ENCODE measurements at places on chromosomes 4 and X.
A peak's percentile ranks its signal among the peaks of the same experiment; 100 is the strongest.

- DNase-seq: no peak
Observed at GRCh38 chr4:158859661-158860060, 90.8 kb downstream of the FNIP2 start.

DNA sequence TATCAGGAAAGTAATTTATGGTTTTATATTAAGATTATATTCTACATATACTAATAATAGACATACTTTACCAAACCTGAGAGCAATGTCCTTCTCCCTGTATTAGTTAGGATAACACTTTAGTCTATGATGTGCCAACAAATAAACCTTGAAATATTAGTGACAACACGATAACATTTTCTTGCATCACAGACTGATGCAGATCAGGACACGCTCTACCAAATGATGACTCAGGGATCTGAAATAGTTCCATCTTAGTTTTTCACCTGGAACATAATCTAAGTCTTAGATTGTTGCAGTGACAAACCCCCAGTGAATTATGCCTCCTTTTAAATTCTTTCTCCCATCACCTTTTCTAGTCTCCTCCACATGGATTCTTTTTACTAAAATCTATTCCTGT, 214.2 kb downstream of the CLCN4 start:
- no peak for DNase-seq

- DNase-seq: no peak
Observed at GRCh38 chrX:115694028-115694427, 133.1 kb downstream of the PLS3 start.

- DNase-seq: no peak
Observed at GRCh38 chrX:39896951-39897740, 200.6 kb downstream of the BCOR start.

- no peak for DNase-seq
Observed at GRCh38 chr4:6926081-6926480, 16.5 kb downstream of the TBC1D14 start.

- no peak for DNase-seq
Observed at GRCh38 chr4:84875636-84876371, 90.7 kb downstream of the WDFY3 start.

- no peak for DNase-seq
Observed at GRCh38 chr4:7754565-7755262, 184.9 kb downstream of the AFAP1 start.

DNA sequence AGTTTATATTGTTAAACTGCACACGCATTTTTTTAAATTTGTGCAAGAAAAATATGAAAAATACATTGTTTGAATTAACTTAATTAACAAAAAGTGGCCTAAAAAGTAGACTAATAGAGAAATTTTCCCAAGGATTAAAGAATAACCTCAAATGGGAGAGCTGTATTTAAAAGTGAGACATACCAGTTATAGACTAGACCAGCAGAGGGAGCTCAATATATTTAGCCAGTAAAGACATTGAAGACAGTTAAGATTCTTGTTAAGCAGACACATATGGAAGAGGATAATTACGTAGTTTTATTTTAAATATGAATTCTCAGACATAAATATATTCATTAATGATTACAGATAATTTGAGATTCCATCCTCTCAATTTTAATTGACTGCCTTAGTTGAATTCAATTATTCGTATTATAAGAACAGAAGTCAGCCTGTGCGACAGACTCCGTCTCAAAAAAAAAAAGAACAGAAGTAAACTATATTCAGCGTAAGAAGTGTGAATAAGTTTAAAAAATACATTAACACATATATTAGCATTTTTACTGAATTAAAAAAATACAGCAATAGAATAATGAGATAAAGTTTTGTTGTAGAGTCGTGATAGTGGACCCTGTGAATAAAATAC, 64.8 kb downstream of the GLRA3 start:
- DNase-seq: no peak

DNA sequence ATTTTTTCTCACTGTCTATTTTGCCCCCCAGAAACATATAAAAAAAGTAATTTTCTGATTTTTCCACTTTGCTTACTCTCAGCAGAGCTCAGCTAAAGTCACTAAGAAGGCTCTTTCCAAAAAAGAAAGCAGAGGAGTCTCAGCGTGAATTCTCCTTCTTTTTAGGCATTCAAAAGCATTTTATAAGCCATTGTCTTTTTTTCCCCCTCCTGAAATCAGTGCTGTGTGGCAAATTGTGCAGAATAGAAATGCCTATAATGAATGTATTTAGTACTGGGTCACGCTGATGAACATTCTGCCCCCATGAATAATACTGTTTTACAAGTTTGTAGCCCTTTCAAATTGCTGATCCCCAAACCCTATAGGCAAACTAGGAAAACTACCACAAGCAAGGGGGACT, 1.6 kb upstream of the PCDH18 start:
- no peak for DNase-seq

DNA sequence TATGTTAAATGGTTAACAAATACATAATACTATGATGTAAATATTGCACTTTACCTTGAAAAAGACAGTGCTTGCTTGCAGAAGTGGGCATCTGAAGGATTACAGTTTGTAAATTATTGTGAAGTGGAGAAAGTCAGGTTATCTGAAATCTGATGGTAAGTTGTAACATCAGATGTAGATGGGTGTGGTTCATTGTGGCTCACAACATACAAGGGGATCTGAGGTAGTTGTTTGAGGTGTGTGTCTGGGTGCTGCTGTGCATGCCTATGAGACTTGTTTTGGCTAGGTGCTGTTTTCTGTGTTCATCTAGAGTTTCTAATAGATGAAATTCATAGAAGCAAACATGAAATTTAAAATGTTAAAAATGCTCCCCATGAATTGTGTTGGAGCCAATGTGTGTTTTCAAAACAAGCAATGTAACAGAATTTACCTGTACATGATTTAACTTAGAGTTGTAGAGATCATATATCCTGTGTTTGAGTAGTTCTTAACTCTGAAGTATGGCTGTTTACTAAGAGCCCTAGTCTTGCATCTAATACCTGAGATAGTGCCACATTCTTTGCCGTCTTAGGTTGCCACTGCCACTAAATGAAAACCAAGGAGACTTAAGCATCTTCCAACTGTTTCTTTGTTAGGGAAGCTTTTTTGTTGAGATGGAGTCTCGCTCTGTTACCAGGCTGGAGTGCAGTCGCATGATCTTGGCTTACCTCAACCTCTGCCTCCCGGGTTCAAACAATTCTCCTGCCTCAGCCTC, 11.9 kb upstream of the NDUFC1 start:
- DNase-seq: no peak

- DNase-seq: no peak
Observed at GRCh38 chr4:111849746-111850284, 295.4 kb upstream of the FAM241A start.

DNA sequence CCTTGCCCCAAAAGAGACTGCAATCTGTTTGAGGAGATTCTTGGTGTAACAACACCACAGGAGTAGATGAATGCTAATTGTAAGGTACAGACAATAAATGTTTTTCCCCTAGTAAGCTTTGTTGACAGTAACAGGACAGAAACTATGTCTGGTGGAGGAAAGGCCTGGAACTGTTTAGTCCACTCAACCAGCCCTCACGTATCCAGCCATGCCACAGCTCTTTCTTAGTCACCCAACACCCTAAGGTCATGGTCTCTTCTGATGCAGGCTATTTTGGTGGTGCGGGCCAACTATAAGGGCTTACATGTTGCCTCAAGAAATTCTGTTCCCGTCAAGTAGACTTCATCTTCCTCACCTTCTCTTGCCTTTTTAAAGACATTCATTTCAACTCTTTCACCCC, 75.9 kb upstream of the GAB1 start:
- DNase-seq: no peak

DNA sequence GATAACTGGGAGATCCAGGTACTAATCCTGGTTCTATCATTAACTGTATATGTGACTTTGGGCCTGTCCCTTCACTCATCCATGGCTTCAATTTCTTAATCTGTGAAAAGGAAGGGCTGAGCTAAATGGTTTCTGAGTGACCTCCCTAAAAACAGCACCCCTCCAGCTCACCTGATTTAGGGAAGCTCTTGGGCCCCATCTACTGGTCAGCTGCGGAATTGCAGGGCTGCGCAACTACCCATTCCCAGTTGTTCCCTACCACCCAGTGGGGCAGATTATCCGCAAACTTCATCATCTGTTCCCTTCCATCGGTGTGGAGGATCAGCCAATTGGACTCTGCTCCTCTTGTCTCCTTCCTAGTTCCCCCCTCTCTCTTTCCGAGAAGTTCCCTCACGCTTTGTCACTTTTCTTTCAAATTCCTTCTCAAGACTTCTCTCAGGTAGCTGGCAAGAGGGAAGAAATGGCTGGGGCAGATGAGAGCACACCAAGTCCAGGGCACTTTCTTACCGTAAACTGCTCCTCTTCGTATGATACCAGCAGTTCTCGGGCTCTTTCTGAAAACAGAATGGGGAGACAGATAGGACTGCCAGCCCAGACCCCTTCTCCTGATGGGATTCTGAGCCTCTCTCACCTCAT, 5.8 kb downstream of the LAS1L start:
- peak; percentile 16 for DNase-seq

GRCh38 chr4:35912174-35912573, 332.1 kb downstream of the ARAP2 start:
- no peak for DNase-seq

DNA sequence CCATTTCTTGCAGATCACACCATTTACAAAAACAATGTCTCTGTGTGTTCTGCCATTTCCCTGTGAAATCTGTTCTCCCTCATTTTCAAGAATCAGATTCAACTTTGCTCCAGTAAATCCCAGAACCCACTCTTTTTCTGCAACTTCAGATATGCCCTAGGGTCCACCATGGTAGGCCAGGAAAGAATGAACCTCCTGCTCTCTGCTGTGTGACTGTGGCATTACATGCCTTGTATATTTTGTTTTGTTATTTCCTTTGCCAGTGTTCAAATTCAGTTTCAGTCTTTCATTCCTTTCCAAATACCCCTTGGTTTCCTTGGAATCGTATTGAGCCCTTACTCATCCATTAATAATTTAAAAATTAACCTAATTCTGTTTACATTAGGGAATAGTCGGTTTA, 290.2 kb upstream of the VCX start:
- no peak for DNase-seq

- no peak for DNase-seq
Observed at GRCh38 chr4:181331214-181331613, 912.0 kb upstream of the TENM3 start.

- DNase-seq: no peak
Observed at GRCh38 chrX:39946822-39947221, 150.9 kb downstream of the BCOR start.

GRCh38 chrX:13932416-13932815, 97.3 kb downstream of the GEMIN8 start:
- DNase-seq: no peak

DNA sequence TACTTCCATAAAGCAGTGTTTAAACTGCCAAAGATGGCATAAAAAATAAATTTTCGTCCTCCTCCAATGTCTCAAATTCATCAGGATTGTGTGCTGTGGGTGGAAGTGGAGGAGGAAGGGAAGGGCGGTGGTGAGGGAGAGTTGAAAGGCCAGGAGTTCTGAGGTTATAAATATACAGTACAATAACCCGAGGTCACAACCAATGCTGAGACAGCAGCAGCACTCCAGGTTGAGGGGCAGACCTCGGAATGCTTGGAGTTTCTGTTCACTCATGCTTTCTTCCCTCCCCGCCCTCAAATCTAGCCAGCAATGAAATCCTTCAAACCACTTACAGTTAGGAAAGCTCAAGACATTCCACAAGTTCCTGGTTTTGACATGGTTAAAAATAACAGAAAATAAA, 134.0 kb upstream of the SMAD1 start:
- no peak for DNase-seq

DNA sequence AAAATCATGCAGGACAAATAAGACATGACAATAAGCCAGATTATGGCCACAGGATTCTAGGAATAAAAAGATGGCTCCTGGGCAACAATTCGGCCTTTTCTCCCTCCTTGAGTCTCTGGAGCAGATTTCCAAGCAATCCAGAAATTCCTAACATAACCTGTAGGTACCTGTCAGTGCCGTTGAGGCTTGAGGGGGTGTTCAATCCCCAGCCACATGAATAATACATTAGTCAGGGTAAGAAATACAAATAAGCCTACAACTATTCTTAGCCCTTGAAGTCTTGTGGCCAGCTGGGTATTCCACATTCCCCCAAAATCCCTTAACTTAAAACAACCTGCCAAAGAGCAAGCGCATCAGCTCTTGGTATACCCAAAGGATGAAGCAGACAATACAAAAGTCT, 9.7 kb downstream of the CXorf38 start:
- no peak for DNase-seq

GRCh38 chr4:186347743-186348142, 81.8 kb downstream of the F11 start:
- DNase-seq: no peak

DNA sequence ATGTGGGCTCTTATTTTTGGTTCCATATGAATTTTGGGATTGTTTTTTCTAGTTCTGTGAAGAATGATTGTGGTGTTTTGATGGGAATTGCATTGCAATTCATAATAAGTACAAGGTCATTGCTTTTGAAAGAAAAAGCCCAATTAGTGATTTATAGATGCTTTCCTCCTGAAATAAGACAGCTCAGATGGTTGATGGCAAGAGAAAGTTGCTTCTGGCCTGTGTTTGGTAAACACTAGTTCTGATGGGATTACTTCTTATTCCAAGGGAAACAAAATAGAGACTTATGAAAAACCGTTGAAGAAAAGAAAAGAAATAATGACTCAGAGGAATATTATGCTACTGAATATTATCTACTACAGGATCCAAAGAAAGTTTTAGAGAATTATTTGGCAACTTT, 144.9 kb downstream of the SPANXA1 start:
- no peak for DNase-seq

DNA sequence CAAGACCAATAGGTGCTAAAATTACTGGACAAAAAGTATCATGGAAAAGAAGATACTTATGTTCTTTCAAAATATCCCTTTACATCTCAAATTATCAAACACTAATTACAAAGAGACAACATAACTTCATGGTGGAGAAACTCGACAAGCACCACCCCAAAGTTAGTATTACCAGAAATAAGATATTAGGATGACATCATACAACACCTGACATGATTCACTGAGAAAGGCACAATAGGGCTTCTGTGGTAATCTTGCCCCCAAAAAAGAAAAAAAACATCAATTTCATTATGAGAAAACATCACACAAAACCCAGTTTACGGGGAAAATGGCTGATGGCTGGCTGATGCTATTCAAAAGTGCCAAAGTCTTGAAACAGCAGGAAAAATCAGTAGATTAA, 1781.7 kb upstream of the PCDH10 start:
- DNase-seq: no peak
